Natural killer cell (primary cell): ENCODE measurements at places on chromosomes 4 and X.

DNA sequence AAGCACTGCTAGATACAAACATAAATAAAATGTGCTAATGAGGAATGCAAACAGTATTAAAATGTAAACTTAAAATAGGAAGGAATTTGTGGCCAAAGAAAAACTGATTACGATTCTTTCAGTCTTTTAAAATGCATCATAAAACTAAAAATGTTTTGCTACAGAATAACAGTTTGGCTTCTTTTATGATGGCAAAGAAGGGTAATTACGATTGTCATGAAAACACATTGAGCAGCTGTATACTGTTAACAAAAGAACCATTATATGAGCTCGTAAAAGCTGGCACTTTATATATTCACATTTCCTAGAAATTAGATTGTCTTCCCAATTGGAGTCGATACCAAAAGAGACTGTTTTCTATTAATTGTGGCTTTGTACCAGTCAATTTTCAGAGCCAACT is 290.4 kb downstream of the NR3C2 start:
- no peak for DNase-seq

DNA sequence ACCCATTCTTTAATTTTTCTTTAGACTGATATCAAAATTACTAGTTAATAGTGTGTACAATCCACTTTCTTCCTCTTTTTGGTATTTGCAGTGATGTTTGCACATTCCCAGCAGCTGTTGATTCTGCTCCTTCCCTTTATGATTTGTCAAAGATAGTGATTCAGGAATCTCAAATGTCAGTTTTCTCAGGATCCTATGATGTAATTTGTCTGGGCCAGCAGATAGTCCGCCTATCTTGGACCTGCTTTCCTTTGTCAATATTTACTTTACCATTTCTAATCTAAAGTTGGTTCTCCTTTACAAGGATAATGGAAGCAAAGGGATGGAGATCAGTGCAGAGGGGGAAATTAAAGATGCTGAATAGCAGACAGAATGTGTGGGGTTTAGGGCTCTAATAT is 122.1 kb downstream of the REELD1 start:
- no peak for DNase-seq

DNA sequence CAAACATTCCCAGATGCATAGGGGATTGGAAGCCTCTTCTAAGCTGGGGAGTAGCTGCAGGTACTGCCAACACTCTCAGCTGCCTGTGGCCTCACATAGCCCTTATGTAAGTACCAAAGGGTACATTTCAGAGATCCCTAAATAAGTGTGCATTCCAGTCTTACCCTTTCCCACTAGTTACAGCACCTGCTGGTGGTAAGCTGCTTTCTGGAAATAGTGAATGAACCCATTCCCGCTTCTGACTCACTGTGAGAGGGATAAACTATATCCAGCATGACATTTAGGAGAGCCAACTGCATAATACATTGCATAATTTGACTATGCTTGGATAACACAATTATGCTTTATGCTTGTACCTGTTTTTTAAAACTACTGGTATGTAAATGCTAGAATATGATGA is 149.0 kb downstream of the FAM13A start:
- DNase-seq, result no peak

- DNase-seq, result no peak
Observed at GRCh38 chrX:133985967-133986683, 731 bp upstream of the GPC3 start.

- DNase-seq, result no peak
Observed at GRCh38 chrX:41823402-41823801, 99.4 kb downstream of the GPR82 start.

DNA sequence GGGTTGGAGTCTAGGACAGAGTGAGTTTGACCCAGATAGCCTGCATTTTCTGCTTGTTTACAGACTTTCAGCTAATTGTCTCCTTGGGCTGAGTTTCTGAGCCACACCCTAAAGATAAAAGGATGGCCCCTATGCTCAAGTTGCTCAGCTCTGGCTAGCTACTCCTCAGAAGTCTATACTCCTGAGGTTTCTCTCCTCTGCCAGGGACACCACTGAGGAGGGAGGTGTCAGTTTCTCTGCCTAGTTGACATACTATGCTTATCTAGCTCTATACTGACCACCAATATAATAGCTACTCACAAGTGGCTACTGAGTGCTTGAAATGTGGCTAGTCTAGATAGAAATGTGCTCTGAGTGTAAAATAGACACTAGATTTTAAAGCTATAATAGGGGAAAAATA is 23.6 kb downstream of the HADH start:
- no peak for DNase-seq

DNA sequence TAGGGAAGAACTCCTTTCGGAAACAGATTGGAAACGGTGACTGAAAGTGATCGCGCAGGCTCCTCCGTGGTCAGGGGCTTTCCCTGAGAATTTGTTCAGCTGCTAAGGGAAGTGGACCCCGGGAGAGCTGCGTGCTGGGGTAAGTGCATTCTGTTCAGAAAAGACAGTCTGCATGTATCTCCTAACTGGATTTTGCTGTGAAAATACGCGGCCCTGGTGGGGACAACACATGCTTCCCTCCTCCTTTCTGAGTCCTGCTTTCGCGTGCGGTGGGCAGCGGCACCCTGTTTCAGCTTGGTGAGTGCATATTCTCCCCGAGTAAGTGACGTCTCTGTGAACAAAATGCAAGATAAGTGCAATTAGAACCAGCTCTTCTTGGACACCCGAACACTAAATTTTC is 195.6 kb downstream of the STIM2 start:
- no peak for DNase-seq

DNA sequence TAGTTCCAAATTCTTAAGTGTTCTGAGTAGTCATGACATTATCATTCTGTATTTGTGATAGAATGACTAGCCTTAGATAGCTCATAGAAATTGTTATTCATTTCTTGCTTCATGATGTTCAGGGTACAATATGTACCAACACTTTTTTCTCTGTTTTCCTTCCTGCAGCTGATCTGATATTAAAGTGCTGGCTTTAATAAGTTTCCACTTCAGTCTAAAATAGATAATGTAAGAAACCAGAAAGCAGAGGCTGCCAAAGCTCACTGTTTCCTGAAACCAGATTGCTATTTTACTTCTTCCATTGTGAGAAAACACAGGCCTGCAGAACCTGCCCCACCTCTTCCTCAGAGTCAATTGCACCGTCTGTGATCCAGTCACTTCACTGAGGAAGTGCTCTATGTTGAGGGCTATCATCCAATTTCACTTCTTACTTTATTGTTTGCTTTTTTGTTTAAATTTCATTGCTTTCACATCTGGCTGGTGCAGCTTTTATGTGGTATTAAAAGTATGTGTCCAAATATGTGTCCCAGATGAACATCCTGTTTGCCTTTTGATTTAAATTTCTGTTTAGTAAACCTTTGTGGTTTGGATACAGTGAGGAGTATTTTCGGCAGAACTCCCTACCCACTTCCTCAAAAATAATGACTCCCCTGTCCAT is 652.1 kb downstream of the ANKRD50 start:
- DNase-seq, result no peak

GRCh38 chrX:34915463-34916225 is 27.0 kb upstream of the FAM47B start:
- no peak for DNase-seq

DNA sequence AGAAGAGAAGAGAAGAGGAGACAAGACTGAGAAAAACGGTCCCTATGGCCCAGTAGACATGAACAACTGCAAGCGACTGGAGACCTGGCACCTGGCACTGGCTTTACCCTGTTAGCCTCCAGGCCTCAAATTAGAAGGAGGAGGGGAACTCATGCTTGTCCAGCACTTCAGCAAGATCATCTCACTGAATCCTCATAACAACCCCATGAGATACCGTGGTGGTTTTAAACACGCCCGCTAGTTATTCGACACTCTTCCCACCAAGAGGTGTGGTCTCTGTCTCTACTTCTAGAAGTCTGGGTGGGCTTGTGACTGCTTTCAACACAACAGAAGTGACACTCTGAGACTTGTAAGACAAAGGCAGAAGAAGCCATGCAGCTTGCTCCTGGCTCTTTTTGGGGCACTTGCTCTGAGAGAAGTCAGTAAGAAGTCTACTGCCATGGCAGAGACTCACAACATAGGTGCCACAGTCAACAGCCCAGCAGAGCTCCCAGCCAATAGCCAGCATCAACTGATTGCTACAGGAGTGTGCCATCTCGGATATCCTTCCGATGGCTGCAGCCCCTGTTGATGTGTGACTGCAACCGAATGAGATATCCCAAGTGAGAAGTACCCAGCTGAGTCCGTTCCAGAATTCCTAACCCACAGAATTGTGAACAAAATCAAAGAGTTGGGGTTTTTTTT is 34.0 kb upstream of the BCOR start:
- no peak for DNase-seq

DNA sequence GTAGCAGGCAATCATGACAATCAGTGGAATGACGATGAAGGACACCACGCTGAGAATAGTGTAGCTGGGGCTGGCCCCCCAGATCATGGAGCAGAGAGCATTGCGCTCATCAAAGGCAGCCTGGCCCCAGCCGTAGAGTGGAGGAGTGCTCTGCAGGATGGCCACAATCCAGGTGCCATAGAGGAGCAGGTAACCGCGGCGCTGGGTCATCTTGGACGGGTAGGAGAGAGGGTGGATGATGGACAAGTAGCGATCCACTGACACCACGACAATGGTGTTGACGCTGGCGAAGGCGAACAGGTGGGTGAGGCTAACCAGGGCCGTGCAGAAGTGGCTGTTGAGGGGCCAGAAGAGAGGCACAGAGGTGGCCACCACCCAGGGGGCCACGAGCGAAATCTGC is 2.8 kb downstream of the GPR101 start:
- DNase-seq, result no peak

DNA sequence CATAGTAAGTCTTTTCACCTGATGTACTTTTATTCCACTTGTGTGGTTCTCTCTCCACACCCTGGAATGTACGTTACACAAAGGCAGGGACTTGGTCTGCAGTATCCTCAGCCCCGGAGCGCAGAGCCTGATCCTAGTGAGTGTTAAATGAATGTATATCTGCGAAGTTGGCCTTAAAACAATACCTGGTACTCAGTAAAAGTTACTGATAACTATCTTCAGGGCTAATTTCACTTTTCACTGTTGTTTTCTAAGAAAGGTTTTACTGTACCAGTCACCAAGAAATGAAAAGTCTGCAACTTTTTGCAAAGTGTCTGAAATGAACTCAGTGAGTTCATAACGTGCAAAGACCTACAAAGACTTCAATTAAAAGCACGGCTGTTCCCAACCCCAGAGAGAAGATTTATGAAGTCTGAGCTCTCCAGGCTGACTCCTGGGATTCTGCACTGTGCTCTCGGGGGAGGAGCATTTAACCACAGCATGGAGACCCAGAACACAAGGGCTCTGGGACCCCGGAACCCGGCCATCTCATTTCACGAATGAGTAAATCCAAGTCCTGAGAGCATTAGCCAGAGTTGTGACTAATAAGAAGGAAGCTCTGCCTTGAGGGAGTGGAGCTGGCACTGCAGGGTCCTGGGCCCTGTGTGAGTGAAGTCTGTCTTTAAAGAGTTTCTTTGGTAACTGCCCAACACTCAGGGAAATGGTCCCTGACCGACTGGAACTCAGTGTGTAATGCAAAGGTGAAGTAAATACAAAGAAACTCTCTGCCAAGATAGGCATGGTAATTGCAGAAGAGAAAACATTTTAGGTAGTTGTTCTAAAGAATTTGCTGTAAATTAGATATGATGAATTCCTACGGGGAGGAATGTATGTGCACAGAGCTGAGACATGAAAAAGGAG is 165.8 kb downstream of the NSUN7 start:
- DNase-seq, result no peak

GRCh38 chr4:125140966-125141495 is 173.7 kb upstream of the FAT4 start:
- no peak for DNase-seq

DNA sequence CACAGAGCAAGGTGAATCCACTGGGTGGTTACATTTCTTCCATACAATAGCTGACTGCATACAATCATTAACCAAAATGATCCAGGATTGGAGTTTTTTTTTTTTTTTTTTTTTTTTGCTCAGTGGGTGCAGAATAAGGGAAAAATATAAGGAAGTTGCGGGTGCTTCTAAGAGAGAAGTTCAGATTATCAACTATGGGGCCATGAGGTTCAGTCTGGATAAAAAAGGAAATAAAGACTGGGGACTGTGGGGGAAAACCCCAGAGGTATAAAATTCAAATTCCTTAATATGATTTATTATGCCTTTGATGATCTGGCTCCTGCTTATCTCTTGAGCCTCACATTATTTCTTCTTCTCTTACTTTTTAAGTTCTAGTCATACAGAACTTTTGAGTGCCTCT is 5.9 kb upstream of the EIF1AX start:
- DNase-seq, result no peak

DNA sequence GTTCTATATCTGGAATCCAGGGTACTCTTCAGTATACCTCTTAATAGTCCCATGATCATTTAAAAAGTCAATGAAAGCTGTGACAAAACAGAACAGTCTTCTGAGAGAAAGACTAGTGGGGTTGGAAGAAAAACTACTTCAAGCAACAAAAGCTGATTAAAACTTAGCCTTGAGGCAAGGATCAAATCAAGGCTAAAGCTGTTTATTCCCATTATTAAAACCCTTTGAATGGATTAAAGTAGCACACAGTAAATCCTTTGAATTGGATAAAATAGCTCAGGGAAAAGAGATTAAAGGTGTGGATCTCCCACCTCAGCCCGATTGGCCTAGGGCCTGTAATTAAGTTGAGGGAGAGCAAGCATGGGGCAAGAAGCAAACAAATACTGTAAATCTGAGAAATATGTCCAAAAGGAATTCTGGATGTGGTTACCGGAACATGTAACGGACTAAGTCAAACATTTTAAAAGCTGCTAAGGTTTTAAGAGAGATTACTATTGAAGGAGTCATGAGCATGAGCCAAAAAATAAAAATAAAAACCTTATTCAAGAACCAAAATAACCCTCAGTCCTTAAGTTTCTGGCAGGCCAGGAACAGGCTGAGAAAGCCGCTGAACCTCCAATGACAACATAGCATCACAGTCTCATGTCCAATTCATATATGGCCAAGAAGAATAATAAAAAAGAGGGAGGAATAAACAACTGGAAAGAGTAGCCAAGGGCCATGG is 257.3 kb upstream of the NEIL3 start:
- DNase-seq, result no peak

DNA sequence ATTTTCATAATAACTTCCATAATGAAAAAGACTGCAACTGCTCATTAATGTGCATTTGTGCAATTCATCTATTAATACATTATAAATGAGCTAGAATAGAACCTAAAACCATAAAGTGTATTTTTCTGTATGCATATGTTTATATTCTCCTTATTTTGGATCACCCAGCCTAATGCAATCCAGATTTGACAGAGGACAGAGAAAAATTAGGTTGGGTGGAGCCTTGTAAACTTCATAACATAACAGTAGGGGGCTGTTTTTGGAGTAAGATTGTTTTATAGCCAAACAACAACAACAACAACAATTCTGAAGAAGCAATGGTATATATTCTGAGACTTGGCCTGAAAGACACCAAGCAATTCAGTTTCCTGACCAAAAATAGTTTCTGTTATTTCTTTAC is 615.3 kb upstream of the SLIT2 start:
- no peak for DNase-seq
